Liver (tissue), 10 donors: ENCODE measurements at places on chromosomes 11 and 22. TPM values are rescaled to one million over a fixed set of nuclear protein-coding genes. Genes with fewer than 3 reads are reported as not detected.
A peak's percentile ranks its signal among the peaks of the same experiment; 100 is the strongest.

AAMDC gene
- 17.6 TPM for polyA plus RNA-seq

DNA sequence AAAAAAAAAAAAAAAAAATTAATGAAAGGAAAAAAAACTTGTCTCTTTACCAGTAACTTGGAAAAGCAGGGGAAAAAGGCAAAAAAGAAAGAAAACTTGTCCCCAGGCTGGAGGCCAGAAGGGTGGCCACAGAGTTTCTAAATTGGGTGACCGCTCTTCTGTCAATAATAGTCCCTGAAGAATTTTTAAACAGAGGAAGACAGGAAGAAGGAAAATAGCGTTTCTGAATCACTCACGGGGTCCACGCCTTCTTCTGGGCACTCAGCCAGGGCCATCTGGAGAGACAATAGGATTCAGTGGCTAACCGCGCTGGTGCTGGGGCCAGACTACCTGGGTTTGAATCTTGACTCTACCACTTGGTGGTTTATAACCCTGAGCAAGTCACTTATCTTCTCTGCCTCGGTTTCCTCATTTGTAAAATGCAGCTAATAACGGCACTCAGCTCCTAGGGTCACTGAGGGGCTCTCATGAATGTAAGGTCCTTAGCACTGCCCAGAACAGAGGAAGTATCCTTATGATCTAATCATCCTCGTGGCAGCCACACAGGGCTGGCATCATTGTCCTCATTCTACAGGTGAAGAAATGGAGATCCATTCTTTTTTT is 7.0 kb downstream of the C11orf86 start:
- DNase-seq: peak; percentile 51

C11orf54 gene
- polyA plus RNA-seq: 60.8 TPM

DNA sequence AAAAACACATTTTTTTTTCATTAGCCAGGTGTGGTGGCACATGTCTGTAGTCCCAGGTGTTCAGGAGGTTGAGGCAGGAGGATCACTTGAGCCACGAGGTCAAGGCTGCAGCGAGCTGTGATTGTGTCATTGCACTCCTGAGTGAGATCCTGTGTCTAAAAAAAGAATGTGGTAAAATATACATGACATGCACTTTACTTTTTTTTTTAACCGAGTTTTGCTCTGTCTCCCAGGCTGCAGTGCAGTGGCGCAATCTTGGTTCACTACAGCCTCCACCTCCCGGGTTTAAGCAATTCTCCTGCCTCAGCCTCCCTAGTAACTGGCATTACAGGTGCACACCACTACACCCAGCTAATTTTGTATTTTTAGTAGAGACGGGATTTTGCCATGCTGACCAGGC is 22.5 kb upstream of the CLDN5 start:
- DNase-seq: no peak

DNA sequence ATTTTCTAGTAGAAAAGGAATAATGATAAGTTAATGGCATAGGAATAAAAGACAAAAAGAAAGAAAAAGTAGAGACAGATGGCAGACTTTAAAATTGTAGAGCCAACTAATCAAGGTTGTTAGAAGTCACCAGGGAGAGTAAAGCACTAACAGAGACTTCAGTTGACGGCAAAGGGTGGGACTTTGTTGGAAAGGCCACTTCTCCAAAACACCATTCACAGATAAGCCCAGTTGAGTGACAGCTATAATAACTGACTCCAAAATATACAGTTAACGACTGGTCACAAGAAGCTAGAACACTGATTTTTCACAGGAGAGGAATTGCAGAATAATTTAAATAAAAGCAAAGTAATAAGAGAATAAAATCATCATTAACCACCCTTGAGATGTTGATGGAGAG is 16.0 kb upstream of the SOX6 start:
- DNase-seq: no peak

- DNase-seq: no peak
Observed at GRCh38 chr11:134020598-134020997, 48.3 kb upstream of the JAM3 start.

HTR3B gene
- polyA plus RNA-seq: not detected

DNA sequence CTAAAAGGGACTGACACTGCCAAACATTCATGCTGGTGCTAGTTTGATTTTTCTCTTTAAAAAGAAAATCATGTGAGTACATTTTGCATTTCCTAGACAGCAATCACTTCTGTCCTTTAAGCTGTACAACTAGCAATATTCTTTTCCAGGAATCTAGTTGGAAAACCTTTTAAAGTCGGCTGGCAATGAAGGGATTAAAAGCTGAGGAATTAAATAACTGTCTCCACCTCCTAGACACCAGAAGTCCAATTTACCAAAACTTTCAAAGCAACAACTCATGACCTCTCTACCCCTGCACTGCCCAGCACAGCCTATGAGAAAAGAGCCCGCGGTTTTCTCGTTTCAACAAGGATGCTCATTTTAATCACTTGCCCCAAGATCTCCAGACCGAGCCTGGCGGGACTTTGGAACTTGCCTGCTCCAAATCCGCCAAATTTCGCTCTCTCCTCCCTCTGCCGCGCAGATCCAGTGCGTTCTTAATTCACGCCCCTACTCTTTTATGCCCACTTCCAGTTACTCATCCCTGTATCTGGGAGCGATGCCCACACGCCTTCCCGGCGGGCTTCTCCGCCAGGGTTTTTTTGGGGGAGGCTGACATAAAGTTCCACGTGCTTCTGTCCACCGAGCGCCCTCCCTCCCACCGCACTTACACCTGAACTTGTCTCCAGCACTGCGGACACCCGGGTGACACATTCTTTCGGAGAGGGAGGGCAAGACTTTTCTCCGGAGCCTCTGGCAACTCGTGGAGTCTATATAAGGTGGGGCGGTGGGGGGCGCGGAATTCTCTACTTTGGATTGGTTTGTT is 2.5 kb downstream of the MPPED2 start:
- DNase-seq: no peak

GRCh38 chr22:33328789-33329296 is 270.7 kb upstream of the SYN3 start:
- DNase-seq: no peak

GRCh38 chr11:64687204-64687603 is 35.8 kb downstream of the NRXN2 start:
- no peak for DNase-seq

DNA sequence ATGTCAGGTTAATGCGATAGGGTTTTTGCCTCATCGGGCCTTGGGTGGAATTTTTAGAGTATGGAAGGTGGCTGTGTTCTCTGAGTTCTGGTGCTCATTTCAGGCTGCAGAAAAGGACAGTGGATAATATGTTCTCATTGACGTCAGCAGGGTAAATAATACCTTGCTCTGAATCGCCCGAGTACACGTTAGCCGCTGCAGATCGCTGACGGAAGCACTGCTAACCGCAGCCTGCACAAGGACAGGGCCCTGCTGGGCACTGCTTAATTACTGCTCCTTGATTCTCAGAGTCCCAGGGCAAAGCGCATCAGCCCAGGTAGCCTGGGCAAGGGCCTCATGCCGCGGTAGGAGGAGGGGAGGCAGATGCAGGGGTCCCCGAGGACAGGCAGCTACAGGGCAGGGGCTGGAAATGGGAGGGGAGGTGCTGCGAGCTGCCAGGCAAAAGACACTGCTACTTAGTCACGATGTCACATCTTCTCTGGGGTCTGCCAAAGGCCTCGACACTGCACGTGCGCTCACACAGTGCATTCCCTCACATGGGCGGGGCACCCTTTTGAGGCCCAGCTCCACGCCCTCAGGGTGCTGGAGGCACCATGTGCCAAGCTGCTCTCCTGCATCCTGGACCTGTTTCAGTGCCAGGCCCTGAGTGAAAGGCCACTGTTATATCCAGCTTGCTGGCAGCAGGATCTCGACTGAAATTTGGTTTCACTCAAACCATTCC is 35.2 kb downstream of the PPP2R1B start:
- peak; percentile 61 for DNase-seq

DNA sequence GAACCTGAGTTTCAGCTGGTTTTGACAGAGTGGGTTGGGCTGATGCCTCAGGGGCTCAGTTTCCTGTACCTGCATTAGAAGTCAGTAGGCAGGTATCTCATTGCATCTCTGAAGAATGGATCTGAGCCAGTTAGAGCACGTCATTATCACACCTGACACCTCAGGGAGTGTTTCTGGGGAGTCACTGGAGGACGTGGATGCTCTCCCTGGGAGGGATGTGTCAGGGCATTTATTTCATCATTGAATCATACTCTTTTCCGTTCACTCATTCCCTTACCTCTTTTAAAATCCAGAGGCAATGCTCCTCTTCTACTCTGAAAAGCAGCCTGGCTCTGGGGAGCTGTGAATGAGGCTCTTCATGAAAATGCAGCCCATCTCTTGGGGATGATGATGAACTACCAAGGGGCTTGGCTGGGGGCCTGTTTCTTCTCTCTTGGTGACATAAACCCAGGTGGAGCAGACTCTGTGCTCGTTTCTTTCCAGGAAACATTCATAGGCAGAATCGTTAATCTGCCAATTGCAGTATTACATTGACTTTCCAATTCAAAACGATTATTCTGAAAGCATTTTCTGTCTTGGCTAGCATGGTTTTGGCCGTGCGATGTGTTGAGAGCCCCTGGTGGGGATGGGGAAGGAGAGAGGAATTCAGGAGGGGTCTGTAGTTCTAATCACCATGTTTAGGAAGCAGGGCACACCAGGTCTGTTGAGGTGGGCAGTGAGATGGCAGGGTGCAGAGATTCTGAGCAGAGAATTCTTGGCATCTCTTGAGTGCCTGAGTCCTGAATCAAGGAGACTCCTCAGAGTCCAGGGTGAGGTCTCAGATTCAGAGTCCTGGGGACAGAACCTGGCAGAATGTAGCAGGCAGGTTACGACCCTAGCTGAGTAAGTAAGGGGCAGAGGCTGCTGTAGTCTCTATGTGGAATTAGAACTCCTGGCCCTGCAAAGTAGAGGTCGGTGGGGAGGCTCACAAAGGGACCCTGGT is 12.6 kb downstream of the PARVA start:
- no peak for DNase-seq

GRCh38 chr11:109023036-109023435 is 358.2 kb downstream of the DDX10 start:
- DNase-seq: no peak

ZNF214 gene
- 1.1 TPM for polyA plus RNA-seq

DNA sequence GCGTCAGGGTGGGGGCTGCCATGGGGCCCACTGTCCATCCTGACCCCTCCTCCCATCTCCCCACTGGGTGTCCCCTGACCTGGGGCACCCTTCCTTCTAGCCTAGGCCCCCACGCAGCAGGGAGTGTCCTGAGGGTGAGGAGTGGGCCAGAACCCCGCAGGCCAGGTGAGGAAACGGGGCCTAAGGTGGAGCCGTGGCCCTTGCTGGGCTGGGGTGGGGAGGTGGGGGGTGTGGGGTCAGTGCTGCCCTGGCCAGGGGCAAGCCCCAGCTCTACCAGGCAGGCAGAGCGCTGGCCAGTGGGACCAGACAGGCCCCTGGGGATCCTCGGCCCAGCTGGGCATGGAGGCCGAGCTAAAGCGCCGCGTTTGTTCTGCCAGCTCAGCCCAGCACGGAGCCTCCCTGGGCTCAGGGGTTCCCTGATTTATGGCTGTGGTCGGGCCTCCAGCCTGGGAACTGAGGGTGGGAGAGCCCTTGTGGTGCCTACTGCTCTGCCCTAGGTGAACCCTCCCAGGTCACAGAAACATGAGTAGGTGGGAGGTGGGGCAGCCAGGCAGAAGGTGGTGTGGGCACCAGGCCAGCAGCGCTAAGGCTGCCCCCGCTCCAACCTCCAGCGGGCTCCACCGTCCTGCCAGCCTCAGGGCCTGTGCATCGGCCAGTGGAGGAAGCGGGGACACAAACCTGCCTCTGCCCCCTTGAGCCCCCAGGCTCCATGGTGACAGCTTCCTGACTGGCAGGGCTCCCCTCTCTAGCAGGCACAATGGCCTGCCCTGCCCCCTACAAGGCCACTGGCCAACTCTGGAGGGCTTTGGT is 22.4 kb downstream of the TRMU start:
- DNase-seq: no peak

DNA sequence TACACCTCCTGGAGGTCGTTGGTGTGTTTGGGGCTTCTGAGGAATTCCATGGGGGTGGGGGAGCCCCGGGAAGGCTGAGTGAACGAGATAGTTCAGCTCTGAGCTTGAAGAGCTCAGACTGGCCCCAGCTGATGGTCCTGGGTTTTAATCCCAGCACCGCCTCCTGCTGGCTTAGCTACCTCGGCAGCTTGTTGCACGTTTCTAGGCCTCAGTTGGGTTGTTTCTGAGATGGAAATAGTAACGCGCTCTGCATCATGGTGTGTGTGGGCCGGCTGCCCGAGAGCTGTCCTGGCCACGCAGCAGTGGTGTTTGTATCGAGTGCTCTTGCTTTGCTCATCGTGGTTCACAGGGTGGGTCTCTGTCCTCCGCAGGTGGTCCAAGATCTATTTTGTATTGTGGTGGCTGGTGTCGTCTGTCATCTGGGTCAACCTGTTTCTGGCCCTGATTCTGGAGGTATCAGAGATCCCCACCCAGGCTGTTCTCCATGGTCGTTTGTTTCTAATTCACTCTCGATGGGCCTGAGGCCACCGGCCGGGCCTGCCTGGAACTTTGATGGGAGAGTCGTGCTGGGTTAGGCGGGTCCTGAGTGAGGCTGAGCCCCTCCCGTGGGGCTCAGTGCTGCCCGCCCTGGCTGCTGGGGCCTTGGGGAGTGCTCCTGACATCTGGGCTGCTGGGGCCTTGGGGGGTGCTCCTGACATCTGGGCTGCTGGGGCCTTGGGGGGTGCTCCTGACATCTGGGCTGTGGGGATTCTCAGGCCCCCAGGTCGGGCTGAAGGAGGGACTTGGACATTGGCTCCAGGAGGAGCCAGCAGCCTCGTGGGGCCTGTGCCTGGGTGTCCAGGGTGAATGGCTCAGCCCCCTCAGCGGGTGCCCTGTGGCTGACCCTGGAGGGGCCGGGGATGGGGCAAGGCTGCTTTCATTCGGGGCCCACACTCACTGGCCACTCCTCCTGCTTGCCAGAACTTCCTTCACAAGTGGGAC is 37.7 kb downstream of the TPCN2 start:
- DNase-seq: no peak

PRDM11 gene
- polyA plus RNA-seq: 0.64 TPM

DNA sequence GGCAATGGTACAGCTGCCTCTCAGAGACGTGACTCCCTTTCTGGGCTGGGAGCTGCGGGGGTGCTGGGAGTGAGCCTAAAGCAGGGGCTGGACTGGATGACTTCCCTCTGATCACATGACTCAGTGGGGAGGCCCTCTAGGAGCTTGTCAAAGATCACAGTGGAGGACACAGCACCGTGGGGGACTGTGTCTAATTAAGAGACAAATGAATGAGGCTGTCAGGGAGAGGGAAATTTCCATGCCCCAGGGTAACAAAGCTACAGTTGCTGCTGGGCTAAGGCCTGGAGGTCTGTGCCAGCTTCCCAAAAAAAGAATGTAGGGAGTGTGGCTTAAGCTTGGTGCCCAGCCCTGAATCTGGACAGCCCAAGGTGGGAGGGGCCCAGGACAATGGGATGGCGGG is 262.8 kb upstream of the PLET1 start:
- no peak for DNase-seq

ZBTB16 gene
- polyA plus RNA-seq: 18.7 TPM

DNA sequence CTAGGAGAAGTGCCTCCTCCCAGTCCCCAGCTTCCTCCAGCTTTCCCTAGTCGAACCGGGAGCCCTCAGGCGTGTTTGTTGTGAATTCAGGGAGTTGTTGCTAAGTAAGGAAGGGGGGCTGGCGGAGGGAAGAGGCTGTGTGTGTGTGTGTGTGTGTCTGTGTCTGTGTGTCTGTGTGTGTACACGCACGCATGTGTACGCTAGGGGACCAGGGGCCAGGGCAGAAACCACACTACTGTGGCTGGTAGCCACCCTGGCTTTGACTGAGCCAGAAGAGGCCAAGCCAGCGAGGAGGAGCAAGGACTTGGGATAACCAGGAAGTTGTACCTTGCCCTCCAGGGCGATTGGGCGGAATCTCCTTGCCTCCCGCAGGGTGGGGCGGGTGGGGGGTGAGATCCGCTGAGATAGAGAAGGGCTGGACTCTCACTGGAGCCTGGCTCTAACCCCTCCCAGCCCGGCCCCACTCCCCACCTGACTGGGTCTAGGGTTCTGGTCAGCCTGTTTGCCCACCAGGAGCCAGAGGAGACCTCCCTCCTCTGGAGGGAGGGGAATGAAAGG is 7.5 kb downstream of the BCL9L start:
- DNase-seq: no peak
